GM18507 (cell line): ENCODE measurements at places on chromosomes 6 and 20.

GRCh38 chr20:23282546-23282945 is 68.0 kb upstream of the NXT1 start:
- no peak for DNase-seq

DNA sequence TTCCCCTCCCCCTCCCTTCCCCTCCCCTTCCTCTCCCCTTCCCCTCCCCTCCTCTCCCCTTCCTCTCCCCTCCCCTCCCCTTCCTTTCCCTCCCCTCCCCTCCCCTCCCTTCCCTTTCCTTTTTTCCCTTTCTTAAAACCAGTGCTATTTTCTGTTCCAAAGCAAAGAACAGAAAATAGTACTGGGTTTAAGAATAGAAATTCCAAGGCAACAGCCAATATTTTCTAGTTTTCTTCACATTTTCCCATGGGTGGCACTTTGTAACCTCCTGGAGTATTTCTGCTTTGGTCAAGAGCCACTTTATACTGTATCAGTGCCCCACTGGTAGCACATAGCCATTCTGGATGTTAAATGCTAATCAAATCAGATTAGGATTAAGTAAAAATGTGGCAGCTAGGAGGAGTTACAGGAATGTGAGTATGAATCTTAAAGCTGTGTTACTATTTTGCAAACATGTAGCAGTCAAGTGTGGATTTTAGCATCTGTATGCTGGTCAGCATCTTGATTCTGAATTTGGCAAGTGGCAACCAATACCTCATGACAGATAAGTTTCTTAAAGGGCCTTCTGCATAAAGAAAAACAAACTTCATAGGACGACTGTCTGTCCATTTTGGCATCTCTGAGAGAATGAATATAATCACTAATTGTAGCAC is 126.4 kb downstream of the CEP57L1 start:
- DNase-seq = no peak

DNA sequence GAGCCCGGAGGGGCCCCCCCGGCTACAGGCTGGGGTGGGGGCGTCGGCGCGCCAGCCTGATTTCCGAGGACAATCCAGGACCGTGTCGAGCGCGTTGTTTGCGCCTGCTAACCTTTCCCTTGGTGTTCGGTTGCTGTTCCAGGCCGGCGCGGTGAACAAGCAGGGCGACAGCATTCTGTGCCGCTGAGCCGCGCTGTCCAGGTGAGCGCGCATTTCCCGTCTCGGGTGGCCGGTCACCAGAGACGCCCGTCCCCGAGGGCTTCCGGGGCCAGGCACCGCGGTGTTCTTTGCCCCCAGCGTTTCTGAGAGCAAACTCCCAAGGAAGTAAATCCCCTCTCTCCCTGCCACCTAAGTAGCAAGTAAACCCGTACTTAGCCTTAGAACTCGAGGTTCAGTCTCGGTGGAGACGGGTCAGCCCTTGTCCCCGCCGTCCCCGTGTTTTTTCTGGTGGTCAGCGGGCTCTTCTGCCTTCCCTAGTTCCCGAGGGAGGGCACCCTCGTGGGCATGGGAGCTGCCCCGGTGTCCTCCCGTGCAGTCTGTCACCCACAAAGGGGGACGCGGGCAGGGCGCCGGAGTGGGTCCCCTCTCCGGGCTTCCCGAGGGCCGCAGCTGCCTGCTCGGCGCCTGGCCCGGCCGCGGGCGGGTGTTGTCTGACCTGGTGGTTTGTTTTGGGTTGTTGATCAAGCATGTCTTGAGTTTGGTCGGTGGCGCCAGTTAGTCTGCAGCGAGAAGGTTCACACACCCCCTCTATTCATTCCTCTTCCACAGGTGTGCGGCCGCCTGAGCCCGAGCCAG is 1.5 kb downstream of the ID4 start:
- DNase-seq = no peak

DNA sequence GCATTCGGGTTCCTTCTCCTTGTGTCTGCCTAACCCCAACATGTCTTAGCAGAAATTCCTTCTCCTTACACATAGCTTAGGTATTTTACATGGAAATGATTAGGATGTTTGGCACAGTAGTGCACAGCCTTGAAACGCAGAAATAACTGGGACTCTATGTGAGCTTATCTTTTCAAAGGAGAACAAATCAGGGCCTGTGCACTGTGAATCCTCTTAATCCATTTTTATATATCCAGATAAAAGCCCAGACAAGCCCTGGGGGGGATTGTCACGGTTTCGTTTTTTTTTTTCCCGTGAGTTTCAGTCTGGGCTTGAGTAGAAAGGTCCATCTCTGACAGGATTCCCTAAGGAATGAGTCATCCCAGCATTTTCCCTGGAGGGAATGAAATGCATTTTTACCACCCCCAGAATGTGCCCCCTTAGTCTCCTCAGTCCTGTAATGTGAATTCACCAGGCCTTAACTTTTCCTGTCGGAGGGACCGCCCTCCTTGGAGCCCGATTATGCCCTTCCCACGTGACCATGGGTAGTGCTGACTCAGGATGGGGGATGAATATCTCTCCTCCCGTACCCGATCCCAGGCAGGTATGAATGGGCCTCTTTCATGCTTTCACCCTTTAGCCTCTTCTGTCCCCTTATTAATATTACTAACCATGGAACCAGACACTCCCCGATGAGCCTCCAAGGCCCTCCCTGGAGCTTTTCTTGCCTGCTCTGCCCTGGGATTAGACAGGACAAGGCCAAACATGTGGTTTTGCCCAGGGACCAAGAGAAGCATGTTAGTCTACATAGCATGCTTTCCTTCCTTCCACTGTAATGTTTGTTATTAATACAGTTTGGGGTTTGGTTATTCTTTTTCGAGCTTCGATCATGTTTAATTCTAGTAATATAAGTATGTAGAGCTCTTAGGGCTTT is 23.9 kb upstream of the NAA20 start:
- no peak for DNase-seq

- DNase-seq = no peak
Measured at GRCh38 chr6:22613695-22614094, 44.3 kb downstream of the HDGFL1 start.

DNA sequence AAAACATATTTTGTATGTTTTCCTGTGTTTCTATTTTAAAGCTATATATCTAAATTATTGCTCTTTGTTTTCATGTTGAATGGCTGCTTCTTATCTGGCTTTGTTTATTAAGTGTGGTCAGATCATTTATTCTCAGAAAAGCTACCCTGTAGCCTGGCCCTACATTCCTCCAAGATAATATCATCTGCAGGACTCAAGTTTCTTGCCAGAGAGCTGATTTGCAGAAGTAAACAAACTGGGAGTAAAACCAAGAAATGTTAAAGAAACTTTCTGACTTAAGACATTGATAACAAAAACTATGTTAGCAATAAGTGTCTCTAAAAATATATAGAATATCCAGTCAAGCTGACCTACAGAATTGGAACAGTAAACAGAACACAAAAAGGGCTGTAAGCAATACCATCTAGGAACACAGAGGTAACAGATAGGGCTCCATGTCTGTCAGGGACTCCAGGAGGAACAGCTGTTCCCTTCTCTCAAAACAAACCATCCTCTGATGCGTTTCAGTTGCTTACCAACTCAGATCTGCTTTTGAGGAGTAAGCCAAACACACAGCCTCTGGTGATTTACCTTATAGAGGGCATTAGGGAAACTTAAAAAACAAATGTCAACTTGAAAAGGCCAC is 17.5 kb upstream of the CEP85L start:
- DNase-seq = no peak

DNA sequence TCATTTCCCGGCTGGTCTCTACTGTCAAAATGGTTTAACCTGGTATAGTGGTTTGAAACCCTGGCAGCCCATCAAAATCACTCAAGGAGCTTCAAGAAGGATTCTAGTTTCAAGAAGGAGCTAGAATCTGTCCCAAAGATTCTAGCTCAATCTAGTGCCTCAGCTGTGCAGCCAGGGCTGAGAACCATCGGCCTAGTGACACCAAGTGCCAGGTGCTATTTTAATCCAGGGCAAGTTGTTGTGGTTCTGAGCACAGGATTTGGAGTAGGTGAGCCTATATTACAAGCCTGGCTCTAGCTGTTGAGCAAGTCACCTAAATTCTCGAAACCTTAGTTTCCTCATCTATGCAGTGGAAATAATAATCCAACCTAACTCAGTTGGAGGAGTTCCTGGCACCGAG is 3.7 kb downstream of the MOCS1 start:
- no peak for DNase-seq

GRCh38 chr6:1984346-1984994 is 260.9 kb downstream of the GMDS start:
- no peak for DNase-seq

GRCh38 chr6:116452531-116452930 is 8.6 kb upstream of the CALHM6 start:
- no peak for DNase-seq
